ENCODE measurements at places on chromosomes 11 and 22. TPM values are rescaled to one million over a fixed set of nuclear protein-coding genes. Genes with fewer than 3 reads are reported as not detected.

The INS gene
- total RNA-seq = not detected

The PDE2A gene
- total RNA-seq = 5.4 TPM

DNA sequence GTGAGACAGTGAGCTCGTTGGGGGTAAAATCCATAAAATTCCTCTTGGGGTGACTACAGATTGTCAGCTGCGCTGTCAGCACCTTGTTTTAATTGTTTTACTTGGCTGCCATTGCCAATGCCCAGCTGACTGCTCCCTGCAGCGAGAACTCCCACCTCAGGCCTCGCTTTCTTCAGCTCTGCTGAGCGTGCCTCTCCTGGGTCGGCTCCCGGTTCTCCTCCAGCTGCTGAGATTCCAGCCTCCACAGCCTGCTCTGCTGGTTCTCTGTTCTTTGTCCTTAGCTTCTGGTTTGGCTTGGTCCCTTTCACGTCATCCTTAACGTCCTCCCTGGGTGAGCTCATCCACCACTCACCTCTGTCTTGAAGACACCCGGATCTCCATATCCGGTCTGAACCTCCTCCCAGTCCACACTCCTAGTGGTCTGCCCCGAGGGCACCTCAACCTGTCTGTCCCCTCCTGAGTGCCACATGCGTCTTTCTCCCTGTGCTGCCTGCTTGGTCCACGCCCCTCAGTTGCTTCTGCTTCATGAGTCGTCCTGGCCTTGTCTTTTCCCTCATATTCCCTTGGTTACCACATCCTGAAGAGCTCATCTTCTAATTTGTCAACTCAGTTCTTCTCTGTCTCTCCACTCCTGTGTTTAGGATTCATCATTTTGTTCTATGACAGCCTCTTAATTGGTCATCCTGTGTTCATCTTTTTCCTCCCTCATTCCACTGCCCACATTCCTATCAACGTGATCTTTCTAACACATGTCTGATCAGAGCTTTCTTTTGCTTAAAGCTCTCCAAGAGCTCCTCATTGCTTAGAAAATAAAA, 35.6 kb downstream of the BMAL1 start:
- ATAC-seq = no peak

The PATE4 gene
- 0.36 TPM for total RNA-seq

The EIF3D gene
- 185 TPM for total RNA-seq

The SLC22A12 gene
- total RNA-seq = 0.15 TPM
